ENCODE measurements at places on chromosomes 1 and 21.

DNA sequence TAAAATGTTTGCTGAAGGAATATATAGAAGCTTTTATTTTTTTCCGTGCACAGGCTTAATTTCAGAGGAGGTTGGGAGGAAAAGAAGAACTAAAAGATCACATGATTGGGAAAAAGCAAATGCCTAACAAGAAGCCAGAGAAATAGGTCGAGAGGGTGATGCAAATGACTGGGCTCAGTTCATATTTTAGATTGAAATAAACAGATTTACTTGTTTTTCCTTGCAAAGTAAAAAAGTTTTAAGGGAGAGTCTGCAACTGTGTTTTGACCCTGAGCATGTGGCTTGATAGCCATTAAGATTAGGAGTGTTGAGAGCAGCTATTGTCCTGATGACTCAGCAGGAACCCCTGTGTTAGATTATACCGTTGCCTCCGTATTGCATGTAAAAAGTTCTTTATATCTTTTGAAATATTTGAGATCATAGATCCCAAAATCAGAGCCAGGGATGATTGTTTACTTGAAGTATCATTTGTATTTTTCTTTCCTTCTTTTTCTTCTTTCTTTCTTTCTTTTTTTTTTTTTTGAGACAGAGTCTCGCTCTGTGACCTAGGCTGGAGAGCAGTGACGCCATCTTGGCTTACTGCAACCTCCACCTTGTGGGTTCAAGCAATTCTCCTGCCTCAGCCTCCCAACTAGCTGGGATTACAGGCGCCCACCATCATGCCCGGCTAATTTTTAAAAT is 20.2 kb downstream of the CLIC4 start:
- DNase-seq = no peak

DNA sequence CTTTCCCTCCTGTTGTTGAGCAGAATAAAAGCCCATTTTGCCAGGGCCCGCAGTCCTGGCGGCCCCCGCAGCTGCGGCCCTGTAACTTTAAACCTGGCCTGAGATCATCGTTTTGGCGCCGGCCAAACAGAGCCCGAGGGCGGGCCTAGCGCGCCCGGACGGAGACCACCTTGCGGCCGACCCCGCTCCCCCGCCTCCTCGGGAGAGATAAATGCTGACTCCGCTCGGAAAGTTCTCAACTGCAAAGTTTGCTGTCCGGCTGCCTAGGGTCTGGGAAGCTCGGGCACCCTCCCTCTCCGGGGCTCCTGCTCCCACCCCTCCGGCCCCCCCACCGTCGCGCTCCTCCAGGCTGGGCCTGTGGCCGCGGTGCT is at the start of gene PDPN:
PDPN (plus strand) TSS at position 238 of the 371 bp plus-strand sequence. CDS start 202 bp downstream, outside the sequence.
- no peak for DNase-seq

DNA sequence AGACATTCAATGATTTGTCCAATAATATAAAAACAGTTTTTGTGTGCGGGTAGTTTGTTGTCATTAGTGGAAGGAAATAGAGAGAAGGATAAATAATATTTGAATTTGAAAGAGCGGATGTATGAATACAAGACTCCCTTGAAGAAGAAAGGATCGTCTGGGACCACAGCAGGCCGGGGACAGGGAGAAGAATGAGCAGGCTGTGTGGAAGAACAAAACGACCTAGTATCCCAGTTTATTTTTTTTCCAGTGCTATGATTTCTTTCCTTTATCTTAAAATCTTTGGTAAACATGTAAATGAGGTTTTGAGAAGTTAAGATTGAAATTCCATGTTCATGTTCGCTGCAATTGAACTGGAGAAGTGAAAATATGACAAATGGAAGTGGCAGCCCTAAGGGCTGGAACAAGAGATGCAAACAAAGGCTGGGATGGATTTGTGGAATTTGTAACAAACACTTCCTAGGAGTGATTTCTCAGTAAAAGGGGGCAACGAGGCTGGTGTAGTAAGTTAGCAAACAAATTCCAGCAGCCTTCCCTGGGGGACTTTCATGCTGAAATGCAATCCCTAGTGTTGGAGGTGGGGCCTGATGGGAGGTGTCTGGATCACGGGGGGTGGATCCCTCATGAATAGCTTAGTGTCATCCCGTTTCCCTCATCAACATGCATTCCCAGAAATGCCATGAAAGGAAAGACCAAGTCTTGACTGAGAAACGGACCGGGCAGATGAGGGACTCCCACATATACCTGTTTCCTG is 10.2 kb upstream of the IFI16 start:
- no peak for DNase-seq

- no peak for DNase-seq
Measured at GRCh38 chr1:240732390-240732789, 120.4 kb upstream of the GREM2 start.

DNA sequence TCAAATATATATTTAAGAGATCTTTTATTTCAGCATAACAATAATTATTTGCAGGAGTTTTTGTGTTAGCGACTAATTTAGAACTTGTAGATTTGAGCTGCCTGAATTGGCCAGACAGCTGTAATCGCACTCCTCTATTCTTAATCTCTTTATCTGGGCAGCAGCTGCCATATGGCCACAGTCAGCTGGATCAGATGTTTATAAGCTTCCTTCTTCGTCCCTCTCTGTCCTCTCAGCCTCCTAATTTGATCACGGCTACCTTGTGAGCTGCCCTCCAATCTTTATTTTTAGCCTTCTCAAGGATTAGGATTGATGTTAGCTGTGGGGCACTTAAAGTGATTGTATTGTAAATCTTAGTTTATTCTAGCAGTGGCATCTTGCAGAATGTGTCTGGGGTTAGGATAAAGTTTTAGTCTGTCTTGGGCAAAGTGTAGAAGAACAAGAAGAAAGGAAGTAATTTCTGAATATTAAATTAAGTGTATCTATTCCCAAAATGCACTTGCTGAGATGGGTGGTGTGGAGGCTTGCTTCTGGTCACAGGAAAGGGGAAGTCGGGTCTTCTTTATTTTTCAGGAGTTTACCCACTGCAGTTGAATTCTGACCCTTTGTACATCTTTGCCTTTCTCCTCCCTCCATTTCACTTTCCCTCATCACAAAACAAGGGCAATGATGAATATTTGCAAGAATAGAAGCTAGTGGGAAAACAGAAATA is 1.1 kb downstream of the ZBTB18 start:
- no peak for DNase-seq

GRCh38 chr1:204723131-204723787 is 37.7 kb upstream of the LRRN2 start:
- DNase-seq = no peak

DNA sequence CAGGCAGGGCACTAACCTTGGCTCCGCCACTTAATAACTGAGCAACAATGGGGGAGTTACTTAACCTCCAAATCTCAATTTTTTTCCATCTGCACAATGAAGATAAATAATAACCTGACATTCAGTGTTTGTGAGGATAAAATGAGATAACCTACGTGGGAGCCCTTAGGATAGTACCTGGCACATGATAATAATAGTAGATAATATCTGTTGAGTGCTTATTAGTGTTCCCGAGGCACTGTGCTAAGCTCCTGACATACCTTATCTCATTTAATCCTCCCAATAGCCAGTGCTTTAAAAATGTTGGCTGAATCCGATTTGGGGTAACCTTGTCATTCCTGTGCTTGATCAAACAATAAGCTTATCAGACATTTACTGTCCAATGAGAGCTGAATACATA is 128.7 kb upstream of the UBE2U start:
- no peak for DNase-seq

DNA sequence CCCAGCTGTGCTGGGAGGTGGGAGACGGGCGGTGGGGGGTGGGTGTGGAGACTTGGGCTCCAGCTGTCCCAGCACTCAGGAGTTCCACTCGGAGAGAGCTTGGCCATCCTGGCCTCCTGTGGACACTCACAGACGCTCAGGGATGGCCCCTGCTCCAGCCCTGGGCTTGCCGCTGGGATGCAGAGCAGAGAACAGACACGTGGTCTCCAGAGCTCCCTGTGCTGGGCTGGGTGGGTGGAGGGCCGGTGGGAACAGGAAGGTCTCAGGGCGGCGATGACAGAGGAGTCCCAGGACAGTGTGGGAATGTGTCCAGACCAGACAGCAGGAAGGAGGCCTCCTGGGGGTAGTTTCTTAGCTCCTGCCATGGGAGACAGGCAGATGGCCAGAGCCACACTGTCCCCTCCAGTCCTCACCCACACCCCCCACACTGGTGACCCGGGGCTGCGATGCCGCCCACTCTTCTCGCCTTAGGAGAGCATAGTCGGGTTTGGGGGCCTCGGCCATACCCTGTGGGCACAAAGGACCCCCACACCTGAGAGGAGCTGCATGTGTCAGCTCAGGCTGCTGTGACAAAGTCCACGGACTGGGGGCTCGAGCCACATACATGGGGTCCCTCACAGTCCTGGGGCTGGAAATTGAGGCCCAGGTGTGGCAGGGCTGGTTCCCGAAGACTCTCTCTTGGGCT is 2.0 kb downstream of the KRTAP10-9 start:
- DNase-seq = no peak

DNA sequence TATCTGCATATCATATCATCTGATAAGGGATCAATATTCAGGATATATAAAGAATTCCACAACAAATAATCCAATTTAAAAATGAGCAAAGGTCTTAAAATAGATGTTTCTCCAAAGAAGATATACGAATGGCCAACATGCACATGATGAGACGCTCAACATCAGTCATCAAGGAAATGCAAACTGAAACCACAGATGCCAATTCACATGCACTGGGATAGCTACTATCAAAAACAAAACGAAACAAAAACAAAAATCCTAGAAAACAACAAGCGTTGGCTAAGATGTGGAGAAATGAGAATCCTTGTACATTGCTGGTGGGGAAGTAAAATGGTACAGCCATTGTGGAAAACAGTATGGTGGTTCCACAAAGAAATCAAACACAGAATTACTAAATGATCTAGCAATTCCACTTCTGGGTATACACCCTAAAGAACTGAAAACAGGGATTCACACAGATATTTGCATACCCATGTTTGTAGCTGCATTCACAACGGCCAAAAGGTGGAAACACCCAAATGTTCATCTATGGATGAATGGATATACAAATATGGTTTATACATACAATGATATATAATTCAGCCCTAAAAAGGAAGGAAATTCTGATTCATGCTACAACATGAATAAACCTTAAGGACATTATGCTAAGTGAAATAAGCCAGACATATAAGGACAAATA is 79.4 kb downstream of the PCSK9 start:
- no peak for DNase-seq

DNA sequence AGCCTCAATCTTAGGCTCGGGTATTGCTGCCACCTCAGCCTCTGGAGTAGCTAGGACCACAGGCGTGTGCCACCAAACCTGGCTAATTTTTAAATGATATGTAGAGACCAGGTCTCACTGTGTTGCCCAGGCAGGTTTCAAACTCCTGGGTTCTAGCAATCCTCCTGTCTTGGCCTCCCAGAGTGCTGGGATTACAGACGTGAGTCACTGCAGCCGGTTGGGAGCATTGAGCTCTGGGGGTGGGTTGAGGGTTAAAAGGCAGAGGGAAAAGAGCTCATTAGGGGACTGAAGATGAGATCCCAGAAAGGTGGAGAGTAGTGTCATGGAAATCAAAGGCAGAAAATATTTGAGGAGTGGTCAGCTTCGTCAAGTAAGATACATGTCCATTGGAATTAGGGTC is 7.1 kb downstream of the RAD54L start:
- DNase-seq = no peak

GRCh38 chr1:6292102-6292501 is 31.2 kb upstream of the GPR153 start:
- DNase-seq = no peak

GRCh38 chr1:223041481-223041880 is 101.6 kb downstream of the TLR5 start:
- DNase-seq = no peak

DNA sequence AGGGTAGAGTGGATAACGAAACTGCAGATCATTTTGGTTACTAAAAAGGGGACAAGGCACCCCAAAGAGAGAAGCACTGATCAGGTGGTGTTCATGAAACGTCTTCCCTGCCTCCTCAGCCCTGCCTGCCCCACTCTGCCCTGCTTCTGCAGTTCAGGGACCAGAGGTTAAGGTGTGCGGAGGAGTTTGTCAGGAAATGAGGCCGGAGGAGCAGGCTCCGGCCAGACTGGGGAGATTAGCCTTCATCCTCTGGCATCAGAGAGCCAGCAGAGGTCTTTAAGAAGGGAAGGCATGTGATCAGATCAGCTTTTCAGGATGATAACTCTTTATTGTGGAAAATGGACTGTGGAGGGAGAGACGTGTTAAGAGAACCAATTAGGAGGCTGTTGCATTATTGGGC is 291.9 kb upstream of the NR5A2 start:
- no peak for DNase-seq

DNA sequence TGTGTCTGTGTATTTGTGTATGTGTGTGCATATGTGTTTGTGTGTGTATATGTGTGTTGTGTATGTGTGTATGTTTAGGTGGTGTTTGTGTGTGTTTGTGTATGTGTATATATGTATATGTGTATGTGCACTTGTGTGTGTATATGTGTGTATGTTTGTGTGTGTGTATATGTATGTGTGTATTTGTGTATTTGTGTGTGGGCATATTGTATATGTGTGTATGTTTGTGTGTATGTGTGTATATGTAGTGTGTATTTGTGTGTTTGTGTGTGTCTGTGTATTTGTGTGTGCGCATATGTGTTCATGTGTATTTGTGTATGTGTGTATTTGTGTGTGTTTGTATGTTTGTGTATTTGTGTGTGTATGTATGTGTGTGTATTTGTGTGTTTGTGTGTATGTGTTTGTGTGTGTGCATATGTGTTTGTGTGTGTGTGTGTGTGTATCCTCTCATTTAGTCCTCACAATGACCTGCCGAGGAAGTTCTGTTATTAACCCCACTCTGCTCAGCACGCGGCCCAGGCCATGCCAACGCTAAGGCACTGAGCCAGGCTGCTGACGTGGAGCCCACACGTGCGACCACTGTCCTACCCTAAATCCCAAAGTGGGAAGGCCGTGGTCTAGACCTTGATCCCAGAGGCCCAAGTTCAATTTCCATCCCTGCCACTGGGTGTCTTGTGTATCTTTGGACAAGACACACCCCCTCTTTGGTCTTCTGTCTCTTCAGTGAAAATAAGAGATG is 43.2 kb upstream of the TMEM51 start:
- DNase-seq = no peak

DNA sequence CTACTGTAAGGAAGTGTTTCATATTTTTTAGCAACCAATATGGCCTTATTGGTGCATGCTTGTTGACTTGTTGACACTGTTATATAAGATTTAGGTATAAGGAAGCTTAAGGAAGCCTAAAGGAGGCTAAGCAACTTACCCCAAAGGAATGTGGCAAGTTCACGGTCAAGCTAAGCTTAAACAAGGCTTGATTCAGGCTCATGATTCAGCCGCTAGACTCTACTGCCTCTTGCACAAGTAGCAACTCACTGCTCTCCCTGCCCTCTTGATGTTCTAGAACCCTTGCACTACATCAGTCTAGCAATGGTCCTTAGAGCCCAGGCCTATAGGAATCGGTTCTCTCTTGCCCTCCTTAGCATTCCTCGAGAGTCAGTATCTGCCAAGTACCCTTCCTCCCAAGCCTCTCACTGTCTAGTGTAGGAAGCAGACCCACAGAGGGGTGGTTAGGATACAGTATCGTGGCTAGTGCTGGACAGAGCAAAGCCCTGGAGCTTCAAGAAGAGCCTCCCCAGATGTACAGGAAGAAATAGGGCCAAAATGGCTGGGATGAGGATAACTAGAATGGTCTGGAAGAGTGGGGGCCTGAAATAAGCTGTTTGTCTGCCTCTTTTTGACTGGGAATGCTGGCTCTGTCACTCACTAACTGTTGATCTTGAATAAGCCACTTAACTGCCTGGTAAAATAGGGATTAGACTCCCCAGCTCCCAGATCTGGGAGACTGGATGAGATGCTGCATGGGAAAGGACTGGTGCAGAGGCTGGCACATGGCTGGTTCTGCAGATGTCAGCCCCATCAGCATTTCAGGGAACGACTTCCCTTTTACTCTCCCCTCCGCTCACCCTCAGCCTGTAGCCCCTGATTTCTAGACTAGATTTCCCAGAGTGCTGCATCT is 122.2 kb downstream of the NAV1 start:
- DNase-seq = no peak

GRCh38 chr1:245126530-245126929 is 28.3 kb upstream of the KIF26B start:
- DNase-seq = no peak
